Ovary (tissue), 10 donors: ENCODE measurements at places on chromosomes 5 and 9.

DNA sequence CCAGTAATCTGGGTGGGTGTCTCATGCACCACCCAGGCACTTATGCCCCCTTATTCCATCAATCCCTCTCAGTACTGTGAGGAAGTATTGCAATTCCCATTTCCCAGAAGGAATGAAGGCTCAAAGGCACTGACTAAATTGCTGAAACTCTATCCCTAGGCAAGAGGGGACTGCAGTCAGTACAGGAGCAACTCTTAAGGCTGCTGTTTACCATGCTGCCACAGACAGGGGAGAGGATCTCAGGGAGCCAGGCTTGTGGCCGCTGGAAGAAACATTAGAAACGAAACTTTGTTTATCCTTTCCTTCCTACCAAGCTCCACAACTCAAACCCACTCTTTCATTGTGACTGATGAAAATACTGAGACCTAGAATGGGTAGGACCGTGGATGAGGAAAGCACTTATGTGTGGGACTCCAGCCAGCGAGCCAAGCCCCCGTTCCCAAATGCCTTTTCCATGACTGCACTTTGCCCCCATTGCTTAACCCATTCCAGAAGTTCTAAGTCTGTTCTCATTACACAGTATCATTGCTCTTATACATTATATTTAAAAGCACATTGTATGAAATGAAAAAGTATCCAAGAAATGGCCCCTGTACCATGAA is 54.3 kb downstream of the TLE1 start:
- DNase-seq = no peak

- no peak for DNase-seq
Measured at GRCh38 chr5:31157720-31158119, 35.8 kb upstream of the CDH6 start.

- DNase-seq = no peak
Measured at GRCh38 chr9:108864446-108864845, 2.4 kb downstream of the ACTL7A start.

GRCh38 chr5:75667586-75667985 is 49.7 kb downstream of the POC5 start:
- DNase-seq = no peak

- DNase-seq = no peak
Measured at GRCh38 chr9:118303216-118303615, 599.0 kb downstream of the TLR4 start.

DNA sequence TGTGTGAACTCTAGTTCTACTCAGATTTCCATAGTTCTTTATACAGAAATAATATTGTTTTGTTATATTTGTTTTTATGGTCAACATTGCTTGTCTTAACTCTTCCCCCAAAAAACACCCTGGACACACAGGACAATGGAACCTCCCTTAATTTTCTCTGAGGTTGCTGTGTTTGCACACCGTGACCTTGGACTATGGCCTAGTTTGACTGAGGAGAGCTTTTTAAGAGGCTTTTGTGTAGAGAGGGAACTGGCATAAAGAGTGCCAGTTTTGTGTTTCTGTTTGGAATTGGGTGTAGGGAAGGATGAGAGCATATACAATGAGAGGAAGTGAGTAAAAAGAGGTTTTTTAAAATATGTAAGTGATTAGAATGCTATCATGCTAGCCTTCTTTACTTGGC is 101.1 kb upstream of the MEF2C start:
- no peak for DNase-seq

GRCh38 chr9:9091387-9091786 is 1291.8 kb upstream of the DMAC1 start:
- no peak for DNase-seq

GRCh38 chr9:114638404-114638803 is 19.2 kb downstream of the TEX53 start:
- DNase-seq = no peak

DNA sequence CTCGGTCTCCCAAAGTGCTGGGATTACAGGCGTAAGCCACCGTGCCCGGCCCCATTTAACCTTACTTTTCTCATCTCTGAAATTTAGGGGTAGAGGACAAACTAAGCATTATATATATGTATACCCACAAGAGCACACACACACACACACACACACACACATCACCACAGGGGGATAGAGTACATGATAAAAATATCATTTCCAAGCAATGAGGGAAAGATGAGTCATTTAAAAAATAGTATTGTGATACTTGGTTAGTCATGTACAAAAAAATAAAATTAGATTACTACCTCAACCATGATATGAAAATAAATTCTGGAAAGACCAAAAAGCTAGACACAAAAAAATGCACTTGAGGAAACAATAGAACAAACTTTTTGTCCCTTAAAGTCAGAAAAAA is 67.2 kb downstream of the CDH18 start:
- DNase-seq = no peak

DNA sequence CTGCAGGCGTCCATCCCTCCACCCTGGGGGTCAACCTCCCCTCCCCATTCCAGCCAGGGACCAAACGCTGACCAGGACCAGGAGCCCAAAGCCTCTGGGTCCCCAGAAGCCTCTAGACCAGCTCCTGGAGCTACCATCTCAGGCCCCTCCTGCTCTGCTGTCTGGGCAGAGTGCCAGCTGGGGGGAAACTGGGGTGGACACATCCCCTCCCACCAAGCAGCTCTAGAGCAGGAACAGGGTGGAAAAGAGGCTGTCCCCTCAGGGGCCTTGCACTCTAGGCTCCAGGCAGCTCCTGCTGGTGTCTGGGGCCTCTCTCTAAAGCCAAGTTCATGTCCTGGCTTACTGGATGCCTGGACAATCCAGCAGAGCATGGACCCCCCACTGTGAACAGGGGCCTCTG is 4.4 kb downstream of the SSNA1 start:
- no peak for DNase-seq

GRCh38 chr5:77282337-77283027 is 72.0 kb downstream of the PDE8B start:
- no peak for DNase-seq

DNA sequence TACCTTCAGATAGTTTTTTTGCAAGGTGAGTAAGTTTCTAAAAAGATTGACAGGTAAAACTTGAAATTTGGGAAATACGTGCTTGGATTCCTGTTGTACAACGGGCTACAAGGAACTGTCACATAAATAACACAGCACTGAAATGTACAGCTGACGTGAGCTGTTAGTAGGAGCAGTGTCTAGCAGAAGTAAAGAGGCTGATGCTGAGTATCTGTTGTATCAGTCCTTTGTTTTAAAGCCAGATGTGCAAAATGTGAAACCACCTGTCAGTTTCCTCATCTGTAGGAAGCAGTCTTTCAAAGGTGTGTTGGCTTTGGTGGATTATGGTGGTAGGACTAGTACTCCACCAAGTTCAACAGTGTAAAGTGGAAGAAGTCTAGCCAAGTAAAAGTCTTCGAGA is 122.3 kb downstream of the EFNA5 start:
- DNase-seq = no peak

DNA sequence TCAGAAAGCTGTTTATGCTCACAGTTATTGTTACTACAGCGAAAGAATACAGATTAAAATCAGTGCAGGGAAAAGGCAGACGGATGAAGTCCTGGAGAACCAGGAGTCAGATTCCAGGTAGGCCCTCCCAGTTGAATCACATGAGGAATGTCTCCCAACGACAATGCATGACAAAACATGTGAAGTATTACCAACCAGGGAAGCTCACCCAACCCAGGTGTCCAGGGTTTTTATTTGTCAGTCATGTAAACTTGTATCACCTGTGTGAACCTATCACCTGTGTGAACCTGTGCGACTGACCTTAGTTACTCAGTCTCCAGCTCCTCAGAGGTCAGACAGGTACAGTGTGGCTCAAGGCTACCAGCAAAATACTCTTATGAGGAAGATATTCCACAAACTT is 63.9 kb downstream of the KIAA1958 start:
- DNase-seq = no peak

- DNase-seq = no peak
Measured at GRCh38 chr9:12920437-12920836, 145.6 kb downstream of the LURAP1L start.

GRCh38 chr5:138503487-138504270 is 38.4 kb downstream of the EGR1 start:
- DNase-seq = peak; percentile 38

GRCh38 chr5:158470764-158471534 is 612.0 kb upstream of the CLINT1 start:
- DNase-seq = no peak

DNA sequence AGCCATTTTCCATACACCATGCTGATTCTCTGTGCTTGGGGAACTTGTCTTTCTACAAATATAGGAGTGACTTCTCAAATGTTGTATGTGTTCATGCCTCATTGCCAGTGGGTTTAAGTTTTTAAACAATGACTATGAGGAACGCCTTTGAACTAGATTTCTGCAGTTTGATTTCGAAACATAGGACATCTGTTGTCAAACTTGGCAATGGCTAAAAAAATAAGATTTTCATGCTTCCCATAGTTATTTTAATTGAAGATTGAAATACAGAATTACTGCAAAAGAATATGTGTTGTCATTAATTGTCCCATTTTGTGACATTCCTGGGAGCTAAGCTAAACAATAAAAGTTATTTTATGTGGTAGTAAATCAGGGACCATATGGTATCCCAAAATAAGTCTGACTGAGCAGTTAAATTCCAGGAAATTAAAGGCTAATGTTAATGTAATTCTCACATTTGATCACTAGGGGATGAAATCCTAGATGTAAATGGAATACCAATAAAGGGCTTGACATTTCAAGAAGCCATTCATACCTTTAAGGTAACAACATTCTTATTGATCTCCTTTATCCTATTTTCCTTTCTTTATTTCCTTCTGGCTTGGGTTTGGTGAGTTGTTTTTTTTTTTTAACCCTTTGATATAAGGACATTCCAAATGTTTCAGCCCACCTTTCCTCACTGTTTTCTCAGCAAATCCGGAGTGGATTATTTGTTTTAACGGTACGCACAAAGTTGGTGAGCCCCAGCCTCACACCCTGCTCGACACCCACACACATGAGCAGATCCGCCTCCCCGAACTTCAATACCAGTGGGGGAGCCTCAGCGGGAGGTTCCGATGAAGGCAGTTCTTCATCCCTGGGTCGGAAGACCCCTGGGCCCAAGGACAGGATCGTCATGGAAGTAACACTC is 116.7 kb downstream of the GOLPH3 start:
- no peak for DNase-seq

DNA sequence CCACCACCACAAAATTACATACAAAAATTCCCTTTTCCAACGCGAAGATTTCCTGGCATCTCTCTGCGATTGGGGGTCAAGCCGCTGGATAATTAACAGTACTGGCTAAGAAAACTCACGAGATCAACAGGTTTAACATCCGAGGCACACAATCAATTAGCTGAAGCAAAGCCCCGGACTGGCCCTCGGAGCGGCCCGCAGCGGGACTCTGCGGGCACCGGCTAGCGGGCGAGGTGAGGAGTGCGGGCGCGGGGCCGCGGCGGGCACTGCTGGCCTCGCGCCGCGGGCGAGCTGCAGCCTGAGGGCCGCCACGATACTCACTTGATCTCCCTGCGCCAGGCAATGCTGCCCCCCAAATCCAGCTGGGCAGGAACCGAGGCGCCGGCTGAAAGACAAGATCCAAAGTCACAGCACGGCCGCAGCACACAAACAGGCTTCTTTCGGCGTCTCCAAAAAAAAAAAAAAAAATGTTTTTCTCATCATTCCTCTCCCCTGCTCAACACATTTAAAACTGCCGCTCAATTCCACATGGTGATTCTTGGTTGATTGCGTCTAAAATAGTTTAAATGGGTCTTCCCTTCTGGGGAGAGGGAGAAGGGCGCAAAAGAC is 210.2 kb downstream of the MEF2C start:
- no peak for DNase-seq

DNA sequence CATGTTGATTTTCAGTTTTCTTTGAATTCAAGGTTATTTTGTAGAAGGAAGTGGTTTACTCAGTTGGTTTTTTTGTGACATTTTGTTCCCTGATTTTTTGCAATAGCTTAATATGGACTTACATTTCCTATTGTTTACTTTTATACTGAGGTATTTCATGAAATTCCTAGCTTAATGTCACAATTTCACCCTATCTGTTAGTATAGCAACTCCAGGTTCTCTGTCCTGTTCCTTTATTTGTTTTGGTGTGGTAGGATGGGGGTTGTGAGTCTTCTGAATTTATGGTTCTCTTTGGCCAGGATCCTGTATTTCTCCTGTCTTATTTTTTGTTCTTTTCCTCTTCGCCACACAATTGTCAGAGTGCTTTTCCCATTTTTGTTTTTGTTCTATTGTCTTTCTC is 523.4 kb upstream of the ARRDC3 start:
- DNase-seq = no peak

DNA sequence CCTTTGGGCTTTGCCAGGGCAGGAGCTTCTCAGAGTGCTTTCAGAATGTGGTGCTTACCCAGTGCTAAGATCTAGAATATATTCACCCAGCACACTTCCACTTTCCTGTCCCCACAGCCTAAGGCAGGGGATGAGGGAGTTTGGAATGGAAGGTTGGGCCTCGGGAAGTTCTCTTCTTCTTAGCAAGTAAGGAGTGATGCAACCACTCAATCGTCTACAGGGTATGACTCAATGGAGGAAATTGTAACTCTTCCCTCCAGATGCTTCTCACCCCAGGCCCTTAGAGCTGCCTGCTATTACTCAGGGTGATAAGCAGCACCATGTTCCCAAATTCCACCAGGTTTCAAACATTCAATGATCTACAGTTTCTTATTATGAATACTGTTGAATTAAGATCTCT is 30.8 kb upstream of the AGGF1 start:
- DNase-seq = no peak

GRCh38 chr9:28206280-28206679 is 633.0 kb upstream of the C9orf72 start:
- DNase-seq = no peak

DNA sequence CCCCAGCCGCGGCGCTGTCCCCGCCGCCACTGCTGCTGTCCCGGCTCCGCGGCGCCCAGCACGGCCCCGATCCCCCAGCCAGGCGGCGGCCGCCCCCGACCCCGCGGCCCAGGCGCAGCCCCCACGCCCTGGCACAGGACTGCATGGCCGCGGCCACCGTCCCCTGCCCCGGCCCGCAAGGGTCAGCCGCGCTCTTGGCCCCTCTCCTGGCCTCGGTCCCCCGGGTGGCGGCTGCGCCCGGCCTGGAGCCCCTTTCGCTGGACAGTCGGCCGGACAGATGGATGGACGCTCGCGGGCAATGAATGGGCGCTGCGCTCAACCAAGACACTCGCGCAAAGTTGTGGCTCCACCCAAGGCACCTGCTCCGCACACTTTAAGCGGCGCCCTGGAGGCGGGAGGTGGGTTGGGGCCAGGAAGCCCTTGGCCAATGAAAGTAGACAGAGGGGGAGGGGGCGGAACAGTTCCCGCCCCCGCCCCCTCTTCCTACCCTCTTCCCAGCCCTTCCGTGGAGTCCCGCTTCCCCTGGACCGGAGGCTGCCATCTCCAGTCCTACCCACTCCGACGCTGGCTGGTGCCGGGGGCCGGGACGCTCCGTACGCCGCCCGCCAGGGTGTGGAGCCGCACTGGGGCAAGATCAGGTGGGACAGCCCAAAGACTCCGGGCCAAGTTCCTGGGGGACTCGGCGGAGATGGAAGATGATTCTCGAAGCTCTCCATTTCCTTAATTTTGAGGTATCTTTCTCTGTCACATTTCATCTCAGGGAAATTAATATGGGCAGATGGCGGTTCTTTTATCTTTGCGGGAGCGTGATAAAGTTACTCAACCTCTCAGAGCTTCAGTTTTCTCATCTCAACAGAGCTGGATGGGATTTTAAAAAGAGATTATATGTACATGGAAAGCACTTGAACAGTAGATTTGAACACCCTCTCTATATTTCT is at the start of gene GLDC:
TSS of gene GLDC (minus strand) at position 375 of the 938 bp plus-strand sequence. CDS start at position 145, 230 bp downstream.
- DNase-seq = peak; percentile 16
